ENCODE measurements at places on chromosomes 6 and 20. TPM values are rescaled to one million over a fixed set of nuclear protein-coding genes. Genes with fewer than 3 reads are reported as not detected.

Gene OPRL1
- total RNA-seq: 0.36 TPM

Gene TRIM15
- not detected for total RNA-seq

Gene SEL1L2
- not detected for total RNA-seq

Gene GNMT
- not detected for total RNA-seq

Gene PDE7B
- total RNA-seq: 2.4 TPM

Gene LY6G6D
- total RNA-seq: not detected

Gene PRPH2
- total RNA-seq: 1.6 TPM

Gene SLC17A1
- total RNA-seq: not detected

Gene RRAGD
- 10.8 TPM for total RNA-seq

Gene TBC1D32
- total RNA-seq: 3.6 TPM

Gene LINC00237
- total RNA-seq: not detected

Gene CST5
- not detected for total RNA-seq

Gene DEFB123
- not detected for total RNA-seq

Gene CD40
- 49.7 TPM for total RNA-seq

Gene RAB44
- total RNA-seq: under 0.01 TPM

Gene SLC22A16
- total RNA-seq: 0.14 TPM

Gene PRIM2
- total RNA-seq: 40.7 TPM
